T-helper 1 cell treated with Interleukin-12 subunit alpha and Interleukin-12 subunit beta and Interleukin-4 antibody, amounts not matched to agents 30 ng/mL and 1 ng/mL, for 36 hours (primary cell): ENCODE measurements at places on chromosomes 5 and 9. TPM values are rescaled to one million over a fixed set of nuclear protein-coding genes. Genes with fewer than 3 reads are reported as not detected.

GABBR2 gene
- total RNA-seq, result not detected in 2 replicates

ADGRD2 gene
- not detected in 2 replicates for total RNA-seq

RPL7A gene
- 1,761 and 1,774 TPM in 2 replicates for total RNA-seq

CSF1R gene
- 0.15 and 0.59 TPM in 2 replicates for total RNA-seq

CTXN3 gene
- not detected in 2 replicates for total RNA-seq

DPYSL3 gene
- 0.20 and 0.24 TPM in 2 replicates for total RNA-seq

PFN3 gene
- total RNA-seq, result not detected in 2 replicates

TESK1 gene
- total RNA-seq, result 32.6 and 37.1 TPM in 2 replicates

CCDC171 gene
- total RNA-seq, result 1.1 and 1.5 TPM in 2 replicates

C7 gene
- not detected in 2 replicates for total RNA-seq

LCN12 gene
- 3.2 and 3.8 TPM in 2 replicates for total RNA-seq

TNFSF8 gene
- 171 and 182 TPM in 2 replicates for total RNA-seq

CYSTM1 gene
- 14.8 and 15.2 TPM in 2 replicates for total RNA-seq

AGXT2 gene
- total RNA-seq, result not detected in 2 replicates

TMEM267 gene
- total RNA-seq, result 15.0 and 15.7 TPM in 2 replicates

PCDHGA7 gene
- total RNA-seq, result 0.15 and 0.24 TPM in 2 replicates

PCAT7 gene
- total RNA-seq, result not detected in 2 replicates

LHFPL2 gene
- total RNA-seq, result 0.25 and 0.46 TPM in 2 replicates

ALDH1A1 gene
- total RNA-seq, result not detected in 2 replicates

SPATA31D4 gene
- total RNA-seq, result not detected in 2 replicates

PLPPR1 gene
- total RNA-seq, result not detected in 2 replicates

KIF4B gene
- 0.05 and 0.07 TPM in 2 replicates for total RNA-seq

CCNI2 gene
- total RNA-seq, result 62.0 and 66.5 TPM in 2 replicates

PCSK1 gene
- not detected in 2 replicates for total RNA-seq

GPRIN1 gene
- total RNA-seq, result 2.2 and 2.6 TPM in 2 replicates

CDKN2AIPNL gene
- 22.4 and 24.6 TPM in 2 replicates for total RNA-seq

KCNIP1 gene
- total RNA-seq, result not detected in 2 replicates

OCLN gene
- total RNA-seq, result 0.32 and 0.34 TPM in 2 replicates

IFNA21 gene
- total RNA-seq, result not detected in 2 replicates

BTNL9 gene
- total RNA-seq, result not detected in 2 replicates

ARHGEF37 gene
- 0.47 and 1.0 TPM in 2 replicates for total RNA-seq

COL5A1 gene
- total RNA-seq, result 0.02 and 0.15 TPM in 2 replicates

CORO2A gene
- 3.8 and 3.9 TPM in 2 replicates for total RNA-seq

KLF4 gene
- total RNA-seq, result 0.24 and 0.32 TPM in 2 replicates

NCS1 gene
- 0.49 and 1.0 TPM in 2 replicates for total RNA-seq

SPINK6 gene
- total RNA-seq, result not detected in 2 replicates

TUSC1 gene
- total RNA-seq, result 0.29 and 0.32 TPM in 2 replicates

PCDHAC2 gene
- total RNA-seq, result not detected in 2 replicates

EHMT1 gene
- total RNA-seq, result 101 and 110 TPM in 2 replicates

ZNF474 gene
- total RNA-seq, result 0.25 TPM in 1 of 2 replicates, not detected in the other

ECSCR gene
- total RNA-seq, result 0.61 and 0.76 TPM in 2 replicates

CCL21 gene
- not detected in 2 replicates for total RNA-seq

ZNF367 gene
- 18.7 and 20.7 TPM in 2 replicates for total RNA-seq

UBE2QL1 gene
- 0.39 and 0.41 TPM in 2 replicates for total RNA-seq

TOR4A gene
- 16.8 and 16.9 TPM in 2 replicates for total RNA-seq

FCHO2 gene
- total RNA-seq, result 0.66 and 1.4 TPM in 2 replicates

RASGRF2 gene
- total RNA-seq, result 8.5 and 10.8 TPM in 2 replicates

HAPLN1 gene
- total RNA-seq, result not detected in 2 replicates

ANKRD31 gene
- total RNA-seq, result 0.12 and 0.29 TPM in 2 replicates

ZDHHC11 gene
- 24.1 and 26.9 TPM in 2 replicates for total RNA-seq

SLC6A7 gene
- not detected in 2 replicates for total RNA-seq

IL13 gene
- total RNA-seq, result 130 and 131 TPM in 2 replicates

CTSV gene
- 0.17 and 0.63 TPM in 2 replicates for total RNA-seq

TRPM6 gene
- not detected in 2 replicates for total RNA-seq

PHF2 gene
- total RNA-seq, result 28.2 and 29.9 TPM in 2 replicates

OSMR gene
- 0.17 and 0.25 TPM in 2 replicates for total RNA-seq

BRINP1 gene
- total RNA-seq, result not detected in 2 replicates

SIL1 gene
- total RNA-seq, result 23.9 and 25.8 TPM in 2 replicates
